ENCODE measurements at places on chromosomes 7 and 10.
A peak's percentile ranks its signal among the peaks of the same experiment; 100 is the strongest.

DNA sequence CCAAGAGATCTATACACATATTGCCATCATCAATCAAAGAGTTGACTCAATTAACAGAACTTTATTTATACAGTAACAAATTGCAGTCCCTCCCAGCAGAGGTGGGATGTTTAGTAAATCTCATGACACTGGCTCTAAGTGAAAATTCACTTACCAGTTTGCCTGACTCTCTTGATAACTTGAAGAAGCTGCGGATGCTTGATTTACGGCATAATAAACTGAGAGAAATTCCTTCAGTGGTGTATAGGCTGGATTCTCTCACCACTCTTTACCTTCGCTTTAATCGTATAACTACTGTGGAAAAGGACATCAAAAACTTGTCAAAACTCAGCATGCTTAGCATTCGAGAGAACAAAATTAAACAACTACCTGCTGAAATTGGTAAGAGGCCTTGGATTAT lies 45.3 kb downstream of the SHOC2 start:
- no peak for DNase-seq

DNA sequence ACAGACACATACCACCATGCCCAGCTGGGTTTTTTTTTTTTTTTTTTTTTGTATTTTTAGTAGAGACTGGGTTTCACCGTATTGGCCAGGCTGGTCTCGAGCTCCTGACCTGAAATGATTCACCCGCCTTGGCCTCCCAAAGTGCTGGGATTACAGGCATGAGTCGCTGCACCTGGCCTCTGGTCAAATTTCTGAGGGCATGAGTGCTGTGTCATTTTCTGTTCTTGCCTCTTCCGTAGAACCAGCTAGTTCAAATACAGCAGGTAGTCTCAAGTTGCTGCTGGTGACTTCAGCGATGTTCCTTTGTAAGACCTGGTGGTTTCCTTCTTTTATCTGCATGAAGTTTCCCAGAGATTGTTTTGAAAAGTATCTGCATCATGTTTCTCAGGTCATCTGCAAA lies 134.8 kb upstream of the SHH start:
- DNase-seq, result no peak

- DNase-seq, result no peak
Measured at GRCh38 chr7:152956006-152956405, 196.5 kb downstream of the ACTR3B start.

DNA sequence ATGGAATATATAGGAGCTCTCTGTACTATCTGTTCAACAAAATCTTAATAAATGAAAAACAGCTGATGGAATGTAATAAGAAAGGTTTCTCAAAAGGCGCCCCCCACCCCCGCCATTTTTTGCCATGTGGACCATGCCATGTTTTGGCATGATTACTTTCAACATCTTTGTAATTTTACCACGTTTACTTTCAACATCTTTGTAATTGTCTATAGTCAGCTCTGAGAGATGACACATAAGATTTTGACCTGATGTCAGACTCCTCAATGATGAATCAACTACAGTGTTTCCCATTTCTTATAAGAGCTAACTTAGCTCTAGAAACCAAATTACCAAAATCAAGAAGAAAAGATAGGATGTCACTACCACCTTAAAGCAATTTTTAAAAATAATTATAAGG lies 144.9 kb upstream of the AHR start:
- DNase-seq, result no peak

GRCh38 chr10:33334805-33335550 lies 511 bp upstream of the NRP1 start:
- peak; percentile 16 for DNase-seq

GRCh38 chr7:135673360-135673706 lies 11.0 kb downstream of the STMP1 start:
- no peak for DNase-seq

GRCh38 chr10:6383096-6383812 lies 180.5 kb downstream of the PFKFB3 start:
- DNase-seq, result no peak

GRCh38 chr7:90648834-90649233 lies 52.7 kb downstream of the CDK14 start:
- DNase-seq, result no peak

DNA sequence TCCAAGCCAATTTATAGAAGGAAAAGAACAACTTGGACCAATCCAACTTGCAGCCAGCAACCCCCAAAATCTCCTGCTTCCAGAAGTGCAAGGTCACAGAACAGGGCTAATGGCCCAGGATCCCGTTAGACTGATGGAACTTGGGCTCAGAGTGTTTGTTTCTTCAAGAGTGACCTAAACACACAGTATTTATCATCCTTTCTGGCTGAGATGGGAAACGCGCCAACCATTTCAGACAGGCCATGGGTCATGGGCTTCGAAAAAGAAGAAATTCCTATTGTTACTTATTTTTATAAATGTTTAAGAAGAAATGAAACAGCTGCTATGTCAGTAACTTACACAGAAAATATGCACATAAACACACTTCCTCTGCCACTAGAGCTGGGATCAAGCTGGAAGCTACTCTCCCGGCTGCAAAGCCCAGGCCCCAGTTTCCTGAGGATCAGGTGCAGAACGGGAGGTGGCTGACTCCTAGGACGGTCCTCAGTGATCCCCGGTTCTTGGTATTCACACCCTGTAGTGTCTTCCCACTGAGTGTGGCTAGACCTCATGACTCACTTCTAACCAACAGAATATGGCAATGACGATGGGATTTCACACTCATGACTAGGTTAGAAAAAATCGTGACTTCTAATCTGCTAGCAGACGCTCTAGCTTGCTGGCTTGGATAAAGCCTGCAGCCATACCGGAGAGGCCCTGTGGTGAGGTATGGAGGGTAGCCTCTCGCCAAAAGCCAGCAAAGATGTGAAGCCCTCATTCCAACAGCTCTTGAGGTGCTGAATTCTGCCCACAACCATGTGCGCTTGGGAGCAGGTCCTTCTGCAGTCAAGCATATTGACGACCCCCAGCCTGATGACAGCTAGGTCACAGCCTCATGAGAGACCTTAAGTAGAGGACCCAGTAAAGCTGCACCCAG lies 60.2 kb downstream of the CHST15 start:
- no peak for DNase-seq

DNA sequence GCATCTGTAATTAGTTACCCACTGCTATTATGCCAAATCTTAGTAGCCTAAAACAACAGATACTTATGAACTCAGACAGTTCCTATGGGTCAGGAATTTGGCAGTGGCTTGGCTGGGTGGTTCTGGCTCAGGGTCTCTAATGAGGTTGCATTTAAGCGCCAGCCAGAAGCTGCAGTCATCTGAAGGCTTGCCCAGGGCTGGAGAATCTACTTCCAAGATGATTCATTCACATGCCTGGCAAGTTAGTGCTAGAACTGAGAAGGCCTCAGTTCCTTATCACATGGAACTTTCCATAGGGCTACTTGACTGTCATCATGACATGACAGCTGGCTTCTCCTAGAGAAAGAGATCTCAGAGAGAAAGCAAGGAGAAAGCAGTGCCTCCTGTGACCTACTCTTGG lies 121.3 kb downstream of the AVL9 start:
- no peak for DNase-seq

GRCh38 chr10:132904814-132905649 lies 37.3 kb downstream of the CFAP46 start:
- DNase-seq, result no peak

Measured in Jurkat, Clone E6-1 (cell line).